ENCODE measurements at places on chromosomes 12 and 14. TPM values are rescaled to one million over a fixed set of nuclear protein-coding genes. Genes with fewer than 3 reads are reported as not detected.

Gene TMPRSS12
- not detected for total RNA-seq

Gene PPP4R3A
- 72.3 TPM for total RNA-seq

Gene RERG
- 5.9 TPM for total RNA-seq

Gene IL31
- not detected for total RNA-seq

Gene KLRB1
- 6.4 TPM for total RNA-seq

Gene CLEC4C
- not detected for total RNA-seq

Gene KCNK13
- 1.4 TPM for total RNA-seq

Gene FOXG1
- total RNA-seq = not detected

Gene NGB
- not detected for total RNA-seq
